ENCODE measurements at places on chromosomes 2 and 18.

DNA sequence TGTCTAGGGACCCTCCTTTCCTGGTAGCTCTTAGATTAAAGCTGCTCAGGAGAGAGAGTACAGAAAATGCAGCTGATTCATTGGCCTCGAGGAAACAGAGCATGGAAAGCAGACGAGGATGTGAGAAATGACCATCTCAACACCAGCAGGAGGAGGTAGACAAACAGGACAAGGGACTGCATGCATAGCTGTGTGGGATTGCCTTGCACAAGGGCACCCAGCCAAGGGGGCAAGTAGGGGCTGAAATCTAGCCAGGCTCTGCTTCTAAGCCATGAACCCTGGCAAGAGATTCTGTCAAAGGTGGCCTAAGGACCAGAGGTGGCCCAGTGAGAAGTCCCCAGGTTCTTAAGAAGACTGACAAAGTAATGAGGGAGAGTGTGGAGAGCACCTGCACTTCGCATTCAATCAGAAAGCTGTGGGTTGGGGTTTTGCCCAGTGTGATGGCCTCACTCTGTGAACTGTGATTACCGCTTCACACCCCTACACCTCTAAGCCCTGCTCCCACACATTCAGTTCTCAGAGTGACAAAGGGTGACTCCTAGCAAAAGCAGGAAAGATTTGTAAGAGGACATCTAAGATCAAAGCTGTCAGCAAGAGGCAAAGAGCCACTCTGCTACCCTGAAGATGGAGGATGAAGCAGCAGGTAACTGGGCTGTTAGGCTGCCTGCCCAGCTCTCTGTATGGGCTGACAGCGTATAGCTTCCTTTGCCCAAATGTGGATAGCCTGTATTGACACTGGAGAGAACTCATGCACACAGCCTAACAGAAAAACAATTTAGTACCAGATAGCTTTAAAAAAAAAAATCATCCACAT, 151.3 kb upstream of the PELI1 start:
- no peak for DNase-seq

DNA sequence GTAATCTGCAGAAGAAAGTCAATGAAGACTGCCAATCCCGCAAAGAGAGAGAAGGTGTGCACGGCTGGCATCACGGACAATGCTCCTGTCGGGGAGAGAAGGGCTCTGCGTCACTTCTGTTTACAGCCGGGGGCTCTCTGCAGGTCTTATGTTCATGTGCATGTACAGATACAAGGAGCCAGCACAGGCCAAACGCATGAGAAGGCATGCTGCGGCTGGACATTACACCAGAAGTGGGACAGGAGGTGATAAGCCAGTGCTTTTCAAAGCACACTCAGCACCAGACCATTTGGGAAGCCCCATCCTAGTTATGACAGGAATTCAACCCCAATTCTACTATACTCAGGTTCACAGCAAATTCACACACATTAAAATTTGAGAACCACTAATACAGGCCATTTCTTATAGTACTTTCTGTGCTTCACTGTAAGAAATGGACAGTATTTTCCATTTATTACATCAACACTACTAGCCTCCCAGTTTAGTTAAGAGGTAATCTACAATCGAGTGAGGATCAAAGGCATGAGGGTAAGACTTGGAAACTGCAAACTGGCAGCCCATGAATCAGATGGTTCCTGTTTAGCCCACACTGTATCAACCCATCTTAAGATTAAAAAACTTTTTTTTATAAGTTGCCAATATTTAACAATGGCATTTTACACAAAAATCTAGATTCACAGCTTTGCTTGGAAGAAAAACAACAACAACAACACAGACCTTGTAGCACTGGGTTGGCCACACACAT, 38.2 kb downstream of the RMC1 start:
- no peak for DNase-seq

DNA sequence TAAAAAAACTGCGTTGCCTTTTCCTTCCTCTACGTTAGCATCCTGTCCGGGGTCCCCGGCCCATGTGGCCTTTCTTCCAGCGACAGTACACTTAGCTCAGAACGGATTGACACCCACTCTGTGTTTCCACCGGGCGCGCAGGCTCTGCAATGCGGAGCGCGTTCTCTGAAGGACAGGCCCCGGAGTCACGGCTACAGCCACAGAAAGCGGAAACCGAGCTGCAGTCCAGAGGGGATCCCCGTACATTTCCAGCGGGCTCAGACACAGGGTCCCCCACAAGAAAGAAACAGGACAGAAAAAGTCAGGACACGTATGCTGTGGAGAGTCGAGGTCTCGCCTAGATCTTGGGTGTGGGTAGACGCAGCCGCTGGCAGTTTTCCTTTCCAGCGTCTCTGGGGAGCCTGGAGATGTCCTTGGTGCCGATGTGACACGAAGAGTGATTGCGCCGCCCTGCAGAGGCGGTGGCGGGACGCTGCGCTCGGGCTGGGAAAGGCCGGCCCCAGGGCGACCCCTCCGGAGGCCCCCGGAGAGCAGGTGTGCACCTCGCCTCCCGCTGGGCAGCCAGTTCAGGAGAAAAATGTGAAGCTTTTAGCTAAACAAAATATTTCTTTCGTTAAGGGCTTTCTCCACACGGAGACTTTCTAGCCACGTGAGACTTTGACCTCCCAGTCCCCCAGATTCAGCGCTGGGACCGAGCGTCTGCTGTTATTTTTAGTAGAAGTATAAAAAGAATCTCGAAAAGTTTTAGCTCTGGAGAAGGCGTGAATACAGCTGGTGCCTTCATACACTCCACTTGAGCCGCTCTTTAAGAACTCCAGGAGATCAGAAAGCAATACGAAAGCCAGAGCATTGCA, 1.3 kb upstream of the ACKR3 start:
- no peak for DNase-seq

DNA sequence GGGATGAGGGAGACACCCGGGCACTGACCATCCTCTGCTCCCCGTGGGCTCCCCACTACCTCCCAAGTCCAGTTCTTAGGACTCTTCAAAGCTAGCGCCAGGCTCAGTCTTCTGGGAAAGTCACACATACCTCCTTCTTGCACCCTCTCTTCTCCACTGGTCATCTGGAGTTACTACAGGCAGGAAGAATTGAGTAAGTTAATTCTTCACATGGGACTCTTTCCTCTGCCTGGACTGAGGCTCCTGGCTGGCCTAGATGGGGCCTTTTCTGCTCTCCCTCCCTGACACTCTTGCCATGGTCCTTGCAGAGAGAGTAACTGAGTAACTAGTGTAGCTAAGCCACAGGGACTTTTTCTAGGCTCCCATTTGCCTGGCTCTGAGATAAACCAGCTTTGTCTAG, 96.5 kb upstream of the CELF4 start:
- DNase-seq, result no peak

DNA sequence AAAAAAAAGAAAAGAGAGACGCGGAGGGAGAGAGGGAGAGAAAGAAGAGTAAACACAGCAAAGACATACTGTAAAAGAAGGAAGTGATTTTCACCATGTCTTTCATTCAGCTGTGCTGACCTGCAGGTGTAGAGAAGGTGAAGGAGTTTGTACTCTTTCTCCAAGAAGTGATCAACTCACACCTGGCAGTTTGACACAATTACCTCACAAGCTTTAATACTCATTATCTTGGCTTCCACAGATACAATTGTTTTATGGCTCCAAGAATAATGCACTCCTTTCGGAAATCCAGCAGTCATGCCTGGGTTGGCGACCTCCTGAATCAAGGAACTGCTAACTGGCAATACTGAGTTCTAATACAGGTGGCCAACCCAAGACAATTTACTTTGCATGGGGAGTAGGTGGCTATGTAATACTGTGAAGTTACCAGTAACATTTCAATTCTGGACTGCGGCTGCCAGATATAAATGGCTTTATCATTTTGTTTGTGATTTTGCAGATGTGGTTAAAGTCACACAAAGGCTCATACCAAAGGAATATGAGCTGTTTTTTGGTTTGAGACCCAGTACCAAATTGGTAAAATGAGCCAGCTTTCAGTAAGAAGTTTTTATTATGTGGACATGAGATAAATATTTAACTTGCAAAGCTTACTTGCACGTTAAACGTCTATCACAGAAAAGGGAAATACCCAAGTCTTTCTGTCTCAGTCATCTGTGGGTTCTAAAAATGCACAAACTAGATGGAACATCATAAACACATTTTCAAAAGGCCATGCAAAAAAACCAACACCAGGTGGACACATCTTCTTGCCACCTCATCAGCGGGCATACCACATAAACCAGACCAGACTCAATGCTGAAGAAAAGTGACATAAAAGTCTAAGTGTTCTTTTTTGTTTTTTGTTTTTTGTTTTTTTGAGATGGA, 69.3 kb downstream of the NCKAP5 start:
- DNase-seq, result no peak

- DNase-seq, result no peak
Measured at GRCh38 chr18:69261406-69261805, 139.3 kb upstream of the DOK6 start.

GRCh38 chr2:75324141-75324540, 124.8 kb upstream of the TACR1 start:
- no peak for DNase-seq

DNA sequence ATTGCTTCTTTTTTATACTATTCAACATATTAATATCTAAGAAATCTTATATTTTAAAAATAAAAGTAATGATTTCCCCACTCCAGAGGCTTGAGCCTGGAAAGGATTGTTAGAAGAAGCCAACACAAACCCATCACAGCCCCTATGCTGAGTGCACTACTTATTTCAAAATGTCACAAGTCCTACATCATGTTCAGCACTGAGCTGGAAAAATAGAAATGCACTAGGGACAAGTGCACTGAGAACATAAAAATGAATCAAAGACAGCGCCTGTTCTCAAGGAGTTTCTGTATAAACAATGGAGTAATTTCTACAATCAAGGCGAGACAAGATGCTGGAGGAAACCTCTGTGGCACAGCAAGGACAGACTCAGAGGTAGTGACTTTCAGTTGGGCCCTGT, 155.0 kb downstream of the TXNL1 start:
- no peak for DNase-seq

DNA sequence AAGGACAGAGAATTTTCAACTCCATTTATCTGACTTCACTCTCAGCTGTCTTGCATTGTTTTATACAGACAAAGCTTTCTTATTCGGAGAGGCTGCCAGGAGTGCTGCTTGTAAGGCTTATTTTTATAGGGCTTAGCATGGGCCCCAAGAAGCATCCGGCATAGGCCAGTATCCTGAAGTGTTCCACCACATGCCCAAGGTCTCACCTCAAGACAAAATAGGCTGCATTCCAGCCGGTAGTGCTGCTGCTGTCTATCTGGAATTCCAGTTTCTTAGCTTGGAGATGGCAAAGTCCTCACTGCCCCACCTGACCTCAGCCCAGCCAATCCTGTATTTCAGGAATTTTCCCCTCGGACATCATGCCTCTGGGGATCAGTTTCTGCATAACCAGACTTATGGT, 47.6 kb upstream of the MCFD2 start:
- no peak for DNase-seq

DNA sequence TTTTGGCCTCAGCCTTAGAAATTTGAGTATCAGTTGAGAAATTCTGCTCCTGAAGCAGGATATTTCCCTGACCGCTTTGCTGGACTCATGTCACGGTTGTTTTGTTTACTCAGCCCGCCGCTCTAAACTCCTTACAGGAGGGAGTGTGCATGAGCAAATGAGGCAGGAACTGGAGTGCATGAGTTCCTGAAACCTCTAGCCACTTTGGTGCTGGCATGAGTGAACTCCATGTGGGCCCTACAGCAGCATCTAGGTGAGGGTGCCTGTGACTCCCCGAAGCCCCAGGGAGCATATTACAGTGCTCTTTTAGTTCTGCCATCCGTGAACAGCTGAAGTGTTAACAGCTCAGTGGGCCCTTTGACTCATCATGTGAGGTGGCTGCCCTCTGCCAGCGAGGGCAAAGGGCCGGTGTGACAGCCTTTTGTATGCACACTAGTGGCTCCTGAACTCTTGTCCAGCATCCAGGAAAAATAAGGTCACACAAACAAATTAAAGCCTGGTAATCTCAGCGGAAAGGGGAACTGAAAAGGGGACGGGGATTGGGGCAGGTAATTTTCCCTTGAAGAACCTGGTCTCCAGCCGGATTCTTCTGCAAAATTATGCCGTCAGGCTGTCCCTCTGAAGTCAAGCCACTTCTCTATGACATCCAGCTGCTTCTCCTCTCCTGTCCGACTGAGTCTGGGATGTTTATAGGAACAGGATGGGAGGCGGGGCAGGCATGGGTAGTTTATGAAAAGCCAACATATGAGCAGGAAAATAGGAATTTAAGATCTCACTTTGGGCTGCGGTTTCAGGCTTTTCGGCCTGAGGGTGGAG, 1668.7 kb downstream of the SUCLG1 start:
- no peak for DNase-seq

- no peak for DNase-seq
Measured at GRCh38 chr18:29172756-29173067, 995.8 kb upstream of the CDH2 start.

- no peak for DNase-seq
Measured at GRCh38 chr2:21163213-21163612, 39.4 kb downstream of the TDRD15 start.

DNA sequence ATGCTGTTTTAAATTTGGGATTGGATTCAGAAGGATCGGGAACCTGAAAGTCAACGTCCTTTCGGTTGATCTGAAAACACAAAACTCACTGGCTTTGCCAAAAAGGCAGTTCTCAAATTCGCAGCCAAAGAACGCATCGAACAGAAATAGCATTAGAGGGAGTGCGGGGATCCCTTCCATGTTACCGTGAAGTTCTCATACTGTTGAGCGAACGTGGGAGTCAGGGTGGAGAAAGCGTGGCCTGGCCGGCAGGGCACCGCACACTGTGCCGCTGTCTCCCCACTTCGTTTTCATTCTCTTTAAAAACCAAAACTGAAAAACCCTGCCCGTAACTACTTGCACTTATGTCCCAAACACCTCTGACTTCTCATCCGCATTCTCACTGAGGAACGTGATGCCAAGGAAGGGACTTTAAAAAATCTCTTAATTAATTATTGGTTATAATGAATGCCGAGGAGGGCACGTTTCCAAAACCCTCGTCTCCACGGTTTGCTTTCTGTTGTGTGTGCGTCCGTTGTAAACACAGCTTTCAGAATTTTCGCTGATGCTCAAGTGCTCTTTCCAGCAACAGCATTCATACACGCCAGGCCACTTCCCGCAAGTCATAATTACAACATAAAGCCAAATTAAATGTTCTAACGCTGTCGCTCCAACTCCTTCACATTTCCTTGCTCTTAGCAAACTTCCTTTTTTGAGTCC, 60.9 kb upstream of the TWIST2 start:
- DNase-seq, result no peak

DNA sequence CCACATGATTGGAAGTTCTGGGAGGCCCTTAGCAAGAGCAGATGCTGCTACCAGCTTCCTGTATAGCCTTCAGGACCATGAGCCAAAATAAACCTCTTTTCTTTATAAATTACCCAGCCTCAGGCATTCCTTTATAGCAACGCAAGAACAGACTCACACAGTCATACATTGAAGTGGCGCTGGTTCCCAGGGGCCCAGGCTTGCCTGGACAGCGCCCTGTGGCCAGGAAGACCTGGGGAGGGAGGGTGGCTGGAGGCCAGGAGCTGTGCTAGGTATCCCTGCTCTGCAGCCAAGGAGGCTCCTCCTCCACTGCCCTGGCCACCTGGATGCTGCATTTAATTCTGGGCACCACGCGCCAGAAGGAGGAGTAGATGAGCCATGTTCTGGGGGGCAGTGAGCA, 98.1 kb downstream of the AGAP1 start:
- no peak for DNase-seq

- no peak for DNase-seq
Measured at GRCh38 chr18:3605954-3606443, 156.0 kb downstream of the TGIF1 start.

GRCh38 chr2:72952961-72953360, 35.6 kb downstream of the EMX1 start:
- DNase-seq, result no peak

- DNase-seq, result no peak
Measured at GRCh38 chr18:48527461-48527860, 11.4 kb upstream of the CTIF start.
